ENCODE measurements at places on chromosomes 2 and 18.

GRCh38 chr2:240344904-240345303, 90.6 kb upstream of the GPC1 start:
- DNase-seq, result no peak

GRCh38 chr2:113105047-113105785, 22.2 kb upstream of the IL1RN start:
- no peak for DNase-seq

DNA sequence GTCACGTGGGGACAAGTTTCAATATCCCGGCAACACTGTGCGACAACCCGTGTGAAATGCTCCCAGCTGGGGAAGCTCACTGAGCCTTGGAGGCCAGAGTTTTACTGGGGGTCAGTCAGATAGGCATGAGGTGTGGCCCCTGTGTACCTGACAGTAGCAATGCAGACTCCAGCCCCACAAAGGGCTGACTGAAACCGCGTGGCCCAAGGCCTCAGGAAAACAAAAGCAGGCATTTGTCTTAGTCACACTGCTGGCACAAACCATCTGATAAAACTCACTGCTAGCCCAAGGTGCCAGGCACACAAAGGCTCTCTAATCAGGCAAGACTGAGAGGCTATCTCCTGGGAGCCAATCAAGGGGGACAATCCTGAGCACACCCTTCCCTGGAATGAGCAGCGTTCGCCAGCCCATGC, 786.6 kb upstream of the RAB6C start:
- DNase-seq, result no peak

DNA sequence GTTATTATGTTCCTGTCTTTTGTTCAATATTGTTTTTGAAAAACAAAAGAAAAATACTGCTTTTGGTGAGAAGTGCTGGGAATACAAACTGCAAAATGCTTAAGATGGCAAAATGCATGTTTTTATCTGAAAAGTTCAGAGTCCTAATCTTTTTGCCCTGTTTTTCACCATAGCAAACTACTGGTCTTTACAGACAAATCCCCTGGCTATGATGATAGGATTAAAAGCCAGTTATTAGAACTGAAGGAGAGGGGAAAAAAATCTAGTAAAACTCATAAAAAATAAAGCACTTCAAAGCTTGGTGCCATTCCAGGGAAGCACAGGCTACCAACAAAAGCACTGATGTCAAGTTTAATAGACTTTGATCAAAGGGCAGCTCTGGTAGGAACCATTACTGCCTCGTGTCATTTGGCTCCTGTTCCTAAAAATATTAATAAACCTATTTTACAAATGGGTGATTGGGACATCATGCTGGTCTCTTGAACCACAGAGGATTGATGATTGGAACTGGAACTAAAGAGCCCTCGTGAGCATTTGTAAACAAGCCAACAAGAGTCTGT, 194.7 kb downstream of the RAB3GAP1 start:
- no peak for DNase-seq

- no peak for DNase-seq
Observed at GRCh38 chr2:174120346-174120745, 128.0 kb downstream of the OLA1 start.

DNA sequence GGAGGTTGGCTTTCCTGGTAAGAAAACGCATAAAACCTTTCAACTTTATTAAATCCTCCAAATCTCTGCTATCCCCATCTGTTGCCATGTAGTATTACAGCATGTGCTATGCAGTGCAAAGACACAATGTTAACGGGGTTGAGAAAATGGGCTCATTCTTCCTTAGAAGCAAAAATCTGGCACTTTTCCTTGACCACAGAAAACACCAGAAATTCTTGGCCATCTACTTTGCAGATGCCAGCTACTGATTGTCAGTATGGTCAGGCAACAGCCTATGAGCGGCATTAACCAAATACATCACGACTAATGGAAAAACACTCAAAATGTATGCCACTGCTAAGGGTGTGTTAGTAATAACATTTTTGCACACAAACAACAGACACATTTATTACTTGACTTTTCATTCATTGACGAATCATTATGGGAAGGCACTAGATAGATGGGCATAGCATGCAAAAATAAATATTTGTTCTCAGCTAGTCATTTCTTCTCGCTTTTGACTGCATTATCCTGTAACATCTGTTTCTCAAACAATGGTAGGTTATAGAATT, 65.2 kb upstream of the CRIM1 start:
- no peak for DNase-seq

GRCh38 chr18:10010611-10011015, 96.8 kb downstream of the VAPA start:
- no peak for DNase-seq

GRCh38 chr18:79826966-79827365, 29.2 kb downstream of the KCNG2 start:
- DNase-seq, result no peak

DNA sequence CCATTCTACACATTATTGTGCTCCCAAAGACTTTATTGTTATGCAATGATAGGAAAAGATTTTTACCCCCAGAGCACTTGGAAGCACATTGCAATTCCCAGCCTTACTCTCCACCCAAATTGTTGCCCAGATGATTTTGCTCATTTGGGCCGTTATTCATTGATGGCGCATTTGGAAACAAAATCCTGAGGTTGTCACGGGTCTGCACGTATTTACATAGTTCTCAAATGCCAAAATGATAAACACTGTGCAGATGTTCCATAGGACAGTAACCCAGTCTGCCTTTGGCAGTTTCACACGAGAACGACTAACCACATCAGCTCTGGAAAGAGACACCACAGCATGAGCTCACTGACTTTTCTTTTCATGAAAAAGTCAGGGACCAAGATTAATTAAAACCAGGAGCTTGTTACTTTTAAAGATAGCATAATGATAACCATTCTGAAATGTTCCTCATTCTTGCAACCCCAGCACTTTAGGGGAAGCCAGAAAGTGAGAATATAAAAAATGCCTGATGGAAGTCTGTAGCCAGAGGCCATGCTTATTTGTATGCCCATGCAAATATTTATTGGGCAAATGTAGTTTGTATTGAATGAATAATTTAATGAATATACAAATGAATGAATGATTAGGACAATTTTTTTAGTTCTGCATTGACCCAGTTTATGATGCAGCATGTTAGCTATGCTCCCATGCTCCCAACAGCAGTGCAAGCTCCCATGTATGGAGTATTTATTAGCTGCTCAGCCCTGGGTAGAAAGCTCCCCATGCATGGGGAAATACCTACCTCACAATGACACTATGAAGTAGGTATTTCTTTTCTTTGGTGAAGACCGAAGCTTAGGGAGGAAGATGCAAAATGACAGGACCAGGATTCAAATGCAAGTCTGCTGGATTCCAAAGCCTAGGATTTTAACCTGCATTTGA, 84.6 kb downstream of the MAIP1 start:
- no peak for DNase-seq

DNA sequence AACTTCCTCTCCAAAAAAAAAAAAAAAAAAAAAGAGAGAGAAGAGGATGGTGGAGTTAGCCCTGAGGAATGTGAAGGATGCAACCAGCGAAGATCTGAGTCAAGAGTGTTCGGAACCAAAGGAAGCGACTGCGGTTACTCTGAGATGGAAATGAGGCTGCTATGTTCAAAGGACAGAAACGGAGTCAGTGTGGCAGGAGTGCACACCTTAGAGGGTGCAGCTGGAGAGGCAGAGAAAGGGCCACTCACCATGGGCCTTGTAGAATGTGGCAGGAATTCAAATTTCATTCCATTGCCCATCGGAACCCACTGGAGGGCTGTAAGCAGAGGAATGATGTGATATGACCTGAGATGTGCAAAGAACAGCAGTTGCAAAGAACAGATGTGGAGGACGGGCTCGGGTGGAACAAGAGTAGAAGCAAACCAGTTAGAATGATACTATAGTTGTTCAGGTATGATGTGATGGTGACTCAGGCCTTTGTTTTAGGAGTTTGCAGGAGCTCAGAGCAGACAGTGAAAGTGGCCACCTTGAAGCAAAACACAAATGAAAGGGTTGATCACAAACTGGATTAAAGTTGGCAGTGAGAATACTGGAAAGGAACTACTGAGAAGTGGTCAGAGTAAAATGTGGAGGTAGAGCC, 22.6 kb downstream of the ITGA6 start:
- DNase-seq, result no peak

DNA sequence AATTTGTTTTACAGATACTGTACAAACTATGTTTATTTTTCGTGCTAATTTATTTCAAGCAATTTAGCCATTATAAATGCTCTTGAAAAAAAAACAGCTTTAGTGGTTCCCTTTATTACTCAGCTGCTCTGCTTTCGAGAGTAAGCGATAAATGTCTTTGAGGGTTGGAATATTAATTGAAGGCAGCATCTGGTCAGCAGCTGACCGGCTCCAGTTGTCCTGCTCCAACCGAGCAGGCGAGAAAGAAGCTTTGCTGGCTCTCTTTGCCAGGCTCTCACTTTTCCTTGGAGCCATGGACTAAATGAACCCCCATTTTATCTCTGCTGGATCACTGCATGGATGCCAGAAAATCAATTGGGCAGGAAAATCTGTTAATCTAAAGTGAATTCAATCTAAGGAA, 147.4 kb downstream of the LNPK start:
- DNase-seq, result no peak

GRCh38 chr2:95077861-95078603, 43.6 kb downstream of the MRPS5 start:
- no peak for DNase-seq

GRCh38 chr2:211176514-211177141, 620.2 kb downstream of the CPS1 start:
- no peak for DNase-seq

DNA sequence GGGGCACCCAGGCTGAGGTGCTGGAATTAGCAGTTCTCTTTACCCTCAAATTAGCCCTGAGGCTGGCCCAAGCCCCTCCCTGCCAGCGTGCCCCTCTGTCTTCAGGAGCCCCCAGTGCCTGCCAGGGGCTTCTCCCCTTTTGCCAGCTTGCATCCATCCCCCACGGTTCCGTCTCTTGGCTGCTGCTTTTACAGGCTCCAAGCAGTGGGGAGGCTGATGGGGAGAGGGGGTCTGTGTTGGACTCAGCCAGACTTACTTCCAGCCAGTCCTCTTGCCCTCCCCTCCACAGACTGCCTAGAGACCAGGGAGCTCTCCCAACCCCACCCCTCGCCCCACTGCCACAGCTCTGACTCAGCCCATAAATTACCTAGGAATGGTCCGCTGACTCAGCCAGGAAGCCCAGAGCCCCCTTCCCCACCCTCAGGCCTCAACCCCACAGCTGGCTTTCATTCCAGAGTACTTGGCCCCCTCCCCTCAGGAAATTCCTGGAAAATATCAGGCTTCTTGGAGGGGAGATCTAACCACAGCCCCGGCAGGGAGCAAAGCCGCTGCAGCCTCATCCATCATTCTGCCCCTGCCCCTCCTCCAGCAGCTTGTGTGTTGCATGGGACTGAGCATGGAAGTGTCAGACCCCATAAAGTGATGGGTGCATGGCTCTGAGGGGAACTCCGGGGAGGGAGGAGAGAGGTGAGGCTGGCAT, 184.6 kb downstream of the ZFP36L2 start:
- DNase-seq, result no peak

GRCh38 chr2:38268691-38269327, 108.3 kb downstream of the ATL2 start:
- no peak for DNase-seq
